ENCODE measurements at places on chromosomes 3 and 15.
A peak's percentile ranks its signal among the peaks of the same experiment; 100 is the strongest.

- DNase-seq: peak; percentile 57
These were observed 168.8 kb upstream of the TTC14 start for GRCh38 chr3:180433152-180433551.

- DNase-seq: no peak
These were observed 3.1 kb downstream of the PLD1 start for GRCh38 chr3:171807129-171807675.

DNA sequence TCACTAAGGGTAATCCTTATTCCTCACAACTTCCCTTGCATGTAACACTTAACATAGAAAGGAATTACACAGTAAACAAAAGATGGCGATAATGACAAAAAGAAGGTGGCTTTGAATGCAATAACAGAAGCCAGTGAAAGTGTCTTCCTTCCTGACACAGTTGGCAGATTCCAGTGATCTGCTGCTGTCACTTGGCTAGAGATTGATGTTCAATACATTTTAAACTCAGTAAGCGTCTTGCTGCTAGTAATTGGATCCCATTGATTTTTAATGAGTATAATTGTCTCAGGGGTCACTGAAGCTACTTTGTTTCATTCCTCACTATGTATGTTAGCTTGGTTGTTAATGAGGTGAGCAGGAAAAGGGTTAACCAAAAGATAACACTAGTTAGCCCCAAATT lies 692.7 kb downstream of the NTRK3 start:
- no peak for DNase-seq

- DNase-seq: no peak
These were observed 44.1 kb downstream of the CTXND1 start for GRCh38 chr15:80207887-80208286.

DNA sequence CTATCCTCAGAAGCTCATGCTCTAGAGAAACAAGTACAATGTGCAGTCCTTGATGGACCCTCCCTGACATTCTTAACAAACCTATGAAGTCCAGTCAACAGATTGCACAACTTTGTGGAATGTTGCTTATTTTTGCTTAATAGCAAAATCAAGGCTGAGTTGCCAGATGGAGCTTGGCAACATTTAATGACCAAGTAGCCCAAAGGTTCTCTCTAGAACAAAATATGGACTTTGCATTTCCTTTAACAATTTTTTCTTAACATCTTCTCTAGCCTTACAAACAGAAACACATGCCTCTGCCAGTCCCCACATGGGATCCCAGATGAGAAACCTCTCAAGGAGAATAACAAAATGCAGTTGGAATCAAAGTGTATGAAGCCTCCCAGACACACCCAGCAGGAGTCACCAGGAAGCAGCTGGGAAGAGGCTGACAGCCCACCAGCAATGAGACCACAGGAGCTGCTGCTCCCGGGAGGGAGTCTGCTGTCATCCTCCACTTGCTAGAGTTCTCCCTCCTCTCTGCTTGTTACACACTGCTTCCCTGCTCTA lies 422.5 kb upstream of the CDIN1 start:
- DNase-seq: no peak

GRCh38 chr3:133644768-133645167 lies 17.0 kb downstream of the TOPBP1 start:
- peak; percentile 76 for DNase-seq

DNA sequence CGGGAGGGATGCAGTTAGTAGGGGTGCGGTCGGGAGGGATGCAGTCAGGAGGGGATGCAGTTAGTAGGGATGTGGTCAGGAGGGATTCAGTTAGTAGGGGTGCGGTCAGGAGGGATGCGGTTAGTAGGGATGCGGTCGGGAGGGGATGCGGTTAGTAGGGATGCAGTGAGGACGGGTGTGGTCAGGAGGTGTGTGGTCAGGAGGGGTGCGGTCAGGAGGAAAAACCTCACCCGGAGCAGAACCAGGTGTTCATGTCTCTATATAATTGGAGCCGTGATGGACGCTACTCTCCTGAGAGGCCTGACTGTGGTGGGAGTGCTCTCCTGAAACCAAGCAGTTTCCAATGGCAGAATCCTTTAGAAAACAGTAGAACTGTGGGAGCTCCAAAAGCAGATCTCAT lies 95.8 kb downstream of the BDH1 start:
- no peak for DNase-seq

- DNase-seq: no peak
These were observed 16.1 kb downstream of the SPTBN5 start for GRCh38 chr15:41877631-41878354.

DNA sequence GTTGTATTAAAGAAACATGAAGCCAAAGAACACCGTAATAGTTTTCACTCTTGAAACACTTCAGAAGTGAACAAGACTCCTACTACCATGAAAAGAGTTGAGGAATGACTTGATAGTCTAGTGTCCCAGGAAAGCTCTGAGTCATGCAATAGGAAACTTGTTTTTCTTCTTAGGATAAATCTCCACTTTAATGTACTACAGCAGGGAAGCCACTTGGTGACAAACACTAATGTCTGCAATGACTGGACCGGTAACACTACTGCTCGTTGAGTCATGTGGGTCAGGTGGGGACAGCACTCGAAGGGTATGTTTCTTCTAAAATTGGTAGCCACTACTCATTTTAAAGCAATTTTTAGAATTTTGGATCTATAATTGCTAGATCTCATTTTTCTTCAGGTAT lies 291.7 kb upstream of the CNTN3 start:
- DNase-seq: no peak

- DNase-seq: no peak
These were observed 655.2 kb upstream of the ADAMTS9 start for GRCh38 chr3:65343026-65343425.

DNA sequence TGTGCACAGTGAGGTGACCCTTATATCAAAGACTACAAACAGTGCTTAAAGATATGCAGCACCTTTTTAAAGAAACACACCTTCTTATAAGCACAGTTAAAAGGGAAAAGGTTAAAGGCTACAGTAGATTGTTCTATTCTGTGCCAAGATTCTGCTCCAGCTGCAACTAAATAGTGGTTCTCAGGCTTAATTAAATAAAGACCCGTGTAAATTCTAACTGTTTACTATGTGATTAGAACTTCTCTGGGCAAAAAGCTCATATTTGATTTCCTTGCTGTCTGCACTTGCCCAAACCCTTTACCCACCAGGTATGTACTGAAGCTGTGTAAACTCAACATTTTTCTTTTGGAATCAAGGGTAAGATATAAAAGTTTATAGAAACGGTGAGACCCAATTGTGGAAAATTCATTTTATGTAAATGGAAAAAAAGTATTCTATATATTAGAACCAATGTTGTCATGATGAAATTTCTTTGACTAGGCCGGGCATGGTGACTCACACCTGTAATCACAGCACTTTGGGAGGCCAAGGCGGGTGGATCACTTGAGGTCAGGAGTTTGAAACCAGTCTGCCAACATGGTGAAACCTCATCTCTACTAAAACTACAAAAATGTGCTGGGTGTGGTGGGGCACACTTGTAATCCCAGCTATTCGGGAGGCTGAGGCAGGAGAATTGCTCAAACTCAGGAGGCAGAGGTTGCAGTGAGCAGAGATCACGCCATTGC lies 230.6 kb downstream of the MECOM start:
- no peak for DNase-seq

DNA sequence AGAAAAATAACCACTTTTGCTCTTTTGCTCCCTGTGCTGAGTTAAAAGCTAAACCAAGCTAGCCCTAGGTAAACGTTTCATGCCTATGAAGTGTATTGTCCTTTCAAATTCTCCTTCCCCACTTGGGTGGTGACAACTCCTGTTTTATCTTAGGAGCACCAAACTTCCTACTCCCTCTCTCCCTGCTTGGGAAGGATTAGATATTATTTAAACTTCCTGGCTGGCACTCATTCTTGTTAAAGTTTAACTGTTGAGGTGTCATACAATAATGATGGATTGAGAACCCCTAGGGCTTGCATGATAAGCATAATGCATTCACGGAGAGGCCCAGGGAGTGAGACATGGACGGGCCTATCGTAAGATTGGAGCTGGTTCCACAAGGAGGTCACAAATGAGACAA lies 29.5 kb downstream of the B4GALT4 start:
- DNase-seq: no peak

DNA sequence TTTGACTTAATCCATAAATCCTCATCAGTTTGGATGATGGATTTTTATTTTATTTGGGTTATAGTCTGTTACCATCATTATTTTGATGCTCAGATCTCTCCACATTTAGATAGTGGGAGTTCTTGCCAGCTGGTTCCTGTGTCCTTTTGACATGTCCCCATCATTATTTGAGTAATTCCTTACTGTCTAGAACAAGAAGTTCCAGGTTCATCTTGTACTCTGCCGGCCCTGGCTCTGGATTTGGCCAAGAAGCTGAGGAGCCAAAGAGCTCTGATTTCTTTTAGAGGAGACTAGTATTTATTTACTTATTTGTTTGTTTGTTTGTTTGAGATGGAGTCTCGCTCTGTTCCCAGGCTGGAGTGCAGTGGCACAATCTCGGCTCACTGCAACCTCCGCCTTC lies 54.3 kb downstream of the PTPRG start:
- DNase-seq: no peak

GRCh38 chr15:47312161-47312560 lies 405.1 kb upstream of the SEMA6D start:
- DNase-seq: no peak

DNA sequence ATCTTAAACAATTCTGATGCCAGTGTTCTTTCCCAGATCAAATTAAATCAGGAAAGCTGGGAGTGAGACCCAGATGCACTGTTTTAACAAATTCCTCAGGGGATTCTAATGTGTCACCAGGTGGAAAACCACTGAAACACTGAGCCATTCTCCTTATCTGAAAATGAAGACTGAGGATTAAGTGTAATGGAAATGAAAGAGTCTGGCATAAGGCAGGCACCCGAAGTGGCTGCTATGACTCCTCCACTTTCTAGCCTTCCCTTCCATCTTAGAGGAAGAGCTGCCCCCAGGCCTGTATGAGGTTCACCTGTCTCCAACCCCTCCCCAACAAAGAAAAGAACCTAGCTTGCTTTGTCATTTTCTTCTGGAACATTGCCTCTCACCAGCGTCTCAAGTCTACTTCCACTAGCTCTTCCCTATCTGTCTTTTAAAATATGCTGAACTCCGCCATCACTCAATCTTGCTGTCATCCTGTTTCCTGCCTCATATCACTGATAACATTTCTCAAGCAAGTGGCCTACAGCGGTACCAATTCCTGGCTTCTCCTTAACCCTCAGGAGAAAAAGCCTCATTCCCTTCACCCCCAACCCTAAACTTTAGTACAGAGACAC lies 13.7 kb upstream of the ABHD2 start:
- no peak for DNase-seq

DNA sequence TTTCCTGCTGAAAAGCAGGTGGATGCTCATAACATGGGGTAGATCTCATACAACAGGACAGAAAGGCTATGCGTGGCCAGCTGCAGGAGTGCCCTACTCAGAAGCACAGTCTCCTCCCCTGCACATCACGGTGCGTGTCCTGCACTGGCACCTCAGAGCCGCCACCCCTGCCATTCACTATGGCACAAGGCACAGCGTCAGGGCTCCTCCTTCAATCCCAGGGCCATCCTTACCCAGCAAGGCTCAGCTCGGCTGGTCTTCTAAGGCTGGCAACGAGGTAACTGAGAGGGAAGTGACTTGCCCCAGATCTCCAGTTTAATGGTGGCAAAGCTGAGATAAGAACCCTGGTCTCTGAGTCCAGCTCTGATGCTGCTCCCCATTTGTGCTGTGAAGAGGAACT lies 97.1 kb downstream of the CPN2 start:
- no peak for DNase-seq

DNA sequence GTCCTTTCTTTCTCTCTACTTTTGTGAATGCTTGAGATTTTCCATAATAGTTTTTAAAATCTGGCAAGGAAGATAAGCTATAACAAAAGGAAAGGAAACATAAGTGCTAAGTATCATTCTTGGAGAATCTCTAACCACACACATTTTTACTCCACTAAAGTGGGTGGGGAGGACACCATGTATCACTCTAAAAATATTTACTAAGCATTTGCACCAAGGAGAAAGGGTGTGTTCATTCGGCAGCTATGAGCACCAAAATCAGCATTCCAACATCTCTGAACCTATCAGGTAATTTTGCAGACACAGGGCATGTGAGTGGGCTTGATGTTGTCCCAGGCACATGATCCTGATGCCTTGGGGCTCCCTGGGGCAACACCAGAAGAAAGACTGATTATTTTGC lies 5.5 kb downstream of the B4GALT4 start:
- DNase-seq: no peak

DNA sequence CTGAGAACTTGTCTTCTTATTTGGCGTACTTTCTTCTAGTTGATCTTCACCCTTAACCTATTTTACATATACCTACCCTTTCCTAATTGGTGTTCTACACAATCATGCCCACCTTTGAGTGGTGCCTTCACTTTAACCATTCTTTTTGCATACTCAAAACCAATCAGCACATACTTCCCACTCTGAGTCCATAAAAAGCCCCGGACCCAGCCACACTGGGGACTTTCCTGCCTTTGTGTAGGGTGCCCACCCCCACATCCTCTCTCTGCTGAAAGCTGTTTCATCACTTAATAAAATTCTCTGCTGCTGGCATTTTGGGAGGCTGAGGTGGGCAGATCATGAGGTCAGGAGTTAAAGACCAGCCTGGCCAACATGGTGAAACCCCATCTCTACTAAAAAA lies 15.9 kb upstream of the CHST2 start:
- DNase-seq: no peak

DNA sequence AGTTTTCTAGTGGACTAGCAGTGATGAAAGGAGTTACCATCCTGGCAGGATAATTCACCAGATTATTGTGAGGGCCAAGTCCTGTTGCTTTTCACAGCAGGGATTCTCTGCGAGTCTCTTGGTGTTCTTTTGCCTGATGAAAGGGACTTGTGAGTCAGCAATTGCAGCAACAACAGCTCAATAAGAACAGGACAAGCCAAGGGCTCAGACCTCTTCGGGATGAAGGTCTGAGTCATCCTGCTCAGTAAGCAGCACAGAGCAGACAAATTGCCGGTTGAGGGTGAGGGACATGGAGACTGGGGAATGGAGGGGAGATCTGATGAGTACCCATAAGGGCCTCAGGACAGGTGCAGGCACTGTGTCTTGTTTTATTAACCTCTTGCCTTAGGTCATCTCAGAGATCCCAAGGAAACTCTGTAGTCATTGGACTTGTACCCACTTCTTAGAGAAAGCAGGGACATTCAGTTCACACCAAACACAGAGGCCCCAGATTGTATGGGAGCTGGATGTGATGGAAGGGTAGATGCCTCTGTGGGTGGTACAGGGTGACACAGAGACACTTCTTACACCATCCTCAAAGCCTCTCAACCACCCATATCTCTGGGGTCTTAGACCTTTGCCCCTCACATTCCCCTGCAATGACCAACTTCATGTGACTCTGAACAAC lies 173.8 kb upstream of the TLE3 start:
- DNase-seq: peak; percentile 93
